ENCODE measurements at places on chromosomes 7 and 10. TPM values are rescaled to one million over a fixed set of nuclear protein-coding genes. Genes with fewer than 3 reads are reported as not detected.

Gene VPS37D
- total RNA-seq = 14.6 TPM

Gene GRM3
- 7.2 TPM for total RNA-seq

Gene CDK14
- 88.5 TPM for total RNA-seq

Gene SPRN
- total RNA-seq = 3.8 TPM

Gene FANK1
- total RNA-seq = 3.1 TPM

Gene MAP3K8
- 12.0 TPM for total RNA-seq

Gene NEURL1
- total RNA-seq = 16.8 TPM

Gene GIMAP4
- total RNA-seq = 22.5 TPM
